ENCODE measurements at places on chromosomes 2 and 18. TPM values are rescaled to one million over a fixed set of nuclear protein-coding genes. Genes with fewer than 3 reads are reported as not detected.

DNA sequence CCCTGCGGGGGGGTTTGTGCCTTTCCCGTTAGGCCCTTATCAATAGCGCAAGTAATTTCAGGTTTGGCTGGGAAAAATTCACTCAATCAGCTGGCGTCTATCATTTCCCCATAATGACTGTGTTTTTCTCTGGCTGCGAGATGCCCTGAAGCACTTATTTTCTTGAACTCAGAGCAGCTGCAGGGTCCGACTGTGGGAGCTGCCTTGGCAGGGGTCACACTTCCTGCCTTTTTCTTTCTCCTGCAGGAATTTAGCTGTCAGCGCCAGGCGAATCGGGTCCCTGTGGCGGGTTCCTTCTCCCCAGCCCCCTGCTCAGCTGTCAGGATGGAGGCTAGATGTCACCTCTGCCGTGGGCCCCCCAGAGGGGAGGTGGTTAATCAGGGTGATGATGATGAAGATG lies 81.3 kb upstream of the HPCAL1 start:
- H3K27ac ChIP-seq: no peak overlapping the region
- H3K27me3 ChIP-seq: no peaks in the 10 kb centered on the region
- no peaks in the 10 kb centered on the region for H3K36me3 ChIP-seq
- no peak for DNase-seq

DNA sequence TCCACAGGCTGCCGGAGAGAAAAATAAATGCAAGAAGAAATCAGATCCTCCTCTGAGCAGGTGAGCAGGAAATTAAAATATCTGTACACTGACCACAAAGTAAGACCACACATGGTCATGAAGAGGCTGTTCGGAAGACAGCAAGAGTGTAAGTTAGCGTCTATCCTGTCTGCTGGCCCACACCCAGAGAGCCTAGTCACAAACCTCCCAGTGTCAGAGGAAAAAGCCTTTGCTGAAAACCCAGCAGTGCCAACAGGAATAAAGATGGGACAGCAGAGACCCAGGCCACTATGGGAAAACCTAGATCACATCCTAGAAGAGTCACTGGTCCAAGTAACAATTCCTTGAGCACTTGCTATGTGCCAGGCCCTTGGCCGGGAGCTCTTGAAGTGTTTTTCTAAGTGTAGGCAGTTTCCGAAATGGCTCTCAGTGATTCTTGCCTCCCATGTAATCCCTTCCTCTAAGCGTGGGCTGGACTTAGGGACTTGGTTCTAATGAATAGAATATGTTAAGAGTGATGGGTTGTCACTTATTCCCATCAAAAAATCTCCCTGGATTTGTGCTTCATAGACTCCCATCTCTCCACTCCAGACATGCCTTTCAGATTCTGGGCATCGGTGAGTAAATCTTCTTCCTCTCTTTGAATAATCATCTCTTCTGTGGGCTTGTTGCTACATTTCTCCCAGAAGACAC lies 110.9 kb upstream of the PKDCC start:
- DNase-seq: no peak
- peak overlapping the region; percentile 48 for H3K27ac ChIP-seq
- no peak overlapping the region for H3K4me3 ChIP-seq
- H3K27me3 ChIP-seq: no peaks in the 10 kb centered on the region
- no peaks in the 10 kb centered on the region for H3K36me3 ChIP-seq
- peaks cover 10% of the 10 kb centered on the region for H3K4me1 ChIP-seq

GRCh38 chr2:59939236-59939635 lies 614.2 kb downstream of the BCL11A start:
- no peak for DNase-seq
- H3K4me1 ChIP-seq: no peaks in the 10 kb centered on the region
- no peaks in the 10 kb centered on the region for H3K36me3 ChIP-seq
- no peaks in the 10 kb centered on the region for H3K27me3 ChIP-seq
- no peak overlapping the region for H3K4me3 ChIP-seq

- no peak for DNase-seq
- H3K27ac ChIP-seq: no peak overlapping the region
- no peaks in the 10 kb centered on the region for H3K36me3 ChIP-seq
- H3K4me3 ChIP-seq: no peak overlapping the region
These were observed 233.0 kb downstream of the ACTR3 start for GRCh38 chr2:114122930-114123329.

- H3K36me3 ChIP-seq: no peaks in the 10 kb centered on the region
- H3K4me1 ChIP-seq: no peaks in the 10 kb centered on the region
- H3K27me3 ChIP-seq: no peaks in the 10 kb centered on the region
- DNase-seq: no peak
These were observed 107.3 kb downstream of the CPS1 start for GRCh38 chr2:210663631-210664089.

DNA sequence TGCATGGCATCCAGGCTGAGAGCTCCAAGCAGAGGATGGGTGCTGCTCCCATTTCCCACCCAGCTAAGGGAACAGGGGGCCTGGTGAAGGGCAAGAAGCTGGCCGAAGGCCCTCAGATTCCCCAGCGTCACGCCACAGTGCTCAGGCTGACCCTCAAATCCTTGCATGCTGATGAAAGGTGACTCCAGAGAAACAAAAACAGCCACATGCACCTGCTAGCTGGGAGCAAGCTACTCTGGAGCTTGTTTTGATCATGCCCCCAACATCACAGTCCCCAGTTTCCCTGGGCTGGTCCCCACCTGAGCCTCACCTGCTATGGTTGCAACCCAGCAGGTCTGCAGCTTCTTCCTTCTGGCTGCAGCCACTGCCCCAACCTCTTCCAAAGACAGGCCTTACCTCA lies 13.3 kb downstream of the RAB11FIP5 start:
- H3K27me3 ChIP-seq: no peaks in the 10 kb centered on the region
- H3K36me3 ChIP-seq: no peaks in the 10 kb centered on the region
- no peak overlapping the region for H3K4me3 ChIP-seq

GRCh38 chr18:54043484-54044251 lies 180.8 kb downstream of the MBD2 start:
- H3K36me3 ChIP-seq: no peaks in the 10 kb centered on the region
- H3K27ac ChIP-seq: no peak overlapping the region
- DNase-seq: no peak
- H3K4me3 ChIP-seq: no peak overlapping the region

DNA sequence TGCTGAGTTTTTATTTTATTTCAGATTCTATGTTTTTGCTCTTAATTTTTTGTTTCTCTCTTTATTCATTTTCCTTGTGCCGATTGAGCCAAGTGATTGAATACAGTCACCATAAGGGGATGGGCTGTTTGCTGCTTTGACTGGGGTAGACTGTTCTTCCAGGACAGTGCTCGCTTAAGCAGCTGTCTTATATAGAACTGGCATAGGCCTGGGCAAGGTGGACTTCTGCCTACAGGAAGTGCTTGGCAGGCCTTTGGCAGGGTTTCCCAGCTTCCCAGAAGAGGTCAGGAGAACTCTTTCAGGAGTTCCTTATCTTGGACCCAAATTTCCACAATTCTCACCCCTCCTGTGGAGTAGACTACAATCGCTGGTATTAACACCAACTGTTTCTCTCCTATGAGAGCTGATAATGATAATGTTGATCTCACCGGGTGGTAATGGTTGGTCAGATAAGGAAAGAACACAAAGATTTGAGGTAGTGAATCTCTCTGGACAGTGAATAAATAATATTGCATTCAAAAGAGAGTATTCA lies 207.5 kb upstream of the ST6GAL2 start:
- no peak overlapping the region for H3K27ac ChIP-seq
- no peaks in the 10 kb centered on the region for H3K4me1 ChIP-seq
- no peak overlapping the region for H3K4me3 ChIP-seq
- H3K36me3 ChIP-seq: no peaks in the 10 kb centered on the region

DNA sequence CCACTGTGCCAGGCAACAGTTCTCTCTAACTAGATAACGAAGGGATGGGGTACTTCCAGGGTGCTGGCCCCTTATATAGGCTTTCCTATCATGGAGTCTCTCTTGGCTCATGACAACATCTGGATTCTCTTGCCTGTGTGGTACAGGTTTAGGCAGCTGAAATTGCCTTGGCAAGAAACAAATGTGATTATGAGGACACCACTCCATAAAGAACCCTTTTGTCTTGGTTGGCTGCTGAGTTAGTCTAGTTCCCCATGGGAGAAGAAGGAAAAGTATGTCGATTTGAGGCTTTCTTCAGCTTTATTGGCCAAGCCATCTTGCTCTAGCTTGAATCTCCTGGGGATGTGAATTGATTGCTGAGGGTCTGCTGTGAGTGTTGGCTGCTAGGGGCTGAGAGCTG lies 76.3 kb upstream of the ZCCHC2 start:
- H3K36me3 ChIP-seq: no peaks in the 10 kb centered on the region
- H3K4me1 ChIP-seq: no peaks in the 10 kb centered on the region
- no peak overlapping the region for H3K4me3 ChIP-seq
- no peaks in the 10 kb centered on the region for H3K27me3 ChIP-seq
- no peak overlapping the region for H3K27ac ChIP-seq
- no peak for DNase-seq

DNA sequence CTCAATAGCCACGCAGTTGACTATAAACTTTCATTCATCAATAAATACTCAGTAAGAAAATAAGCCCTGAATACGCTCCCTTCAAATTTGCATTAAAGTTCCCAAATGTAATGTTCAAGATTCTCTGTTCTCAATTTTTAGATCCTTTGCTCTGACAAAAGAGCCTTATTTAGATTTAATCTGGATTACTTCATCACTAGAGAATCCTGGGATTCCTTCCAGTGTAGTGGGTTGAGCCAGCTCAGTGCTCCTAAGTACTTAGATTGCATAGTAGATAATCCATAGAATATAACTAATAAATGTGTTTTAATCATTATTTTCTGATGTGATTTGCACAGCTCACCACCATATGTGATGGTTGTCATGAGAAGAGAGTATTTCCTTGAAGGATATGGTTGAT lies 1286.2 kb downstream of the SUCLG1 start:
- H3K27me3 ChIP-seq: no peaks in the 10 kb centered on the region
- H3K4me1 ChIP-seq: no peaks in the 10 kb centered on the region
- no peaks in the 10 kb centered on the region for H3K36me3 ChIP-seq
- no peak for DNase-seq

GRCh38 chr2:54336136-54336976 lies 80.3 kb upstream of the TSPYL6 start:
- no peak overlapping the region for H3K27ac ChIP-seq
- no peaks in the 10 kb centered on the region for H3K4me1 ChIP-seq
- H3K36me3 ChIP-seq: no peaks in the 10 kb centered on the region
- DNase-seq: no peak
- H3K4me3 ChIP-seq: no peak overlapping the region

DNA sequence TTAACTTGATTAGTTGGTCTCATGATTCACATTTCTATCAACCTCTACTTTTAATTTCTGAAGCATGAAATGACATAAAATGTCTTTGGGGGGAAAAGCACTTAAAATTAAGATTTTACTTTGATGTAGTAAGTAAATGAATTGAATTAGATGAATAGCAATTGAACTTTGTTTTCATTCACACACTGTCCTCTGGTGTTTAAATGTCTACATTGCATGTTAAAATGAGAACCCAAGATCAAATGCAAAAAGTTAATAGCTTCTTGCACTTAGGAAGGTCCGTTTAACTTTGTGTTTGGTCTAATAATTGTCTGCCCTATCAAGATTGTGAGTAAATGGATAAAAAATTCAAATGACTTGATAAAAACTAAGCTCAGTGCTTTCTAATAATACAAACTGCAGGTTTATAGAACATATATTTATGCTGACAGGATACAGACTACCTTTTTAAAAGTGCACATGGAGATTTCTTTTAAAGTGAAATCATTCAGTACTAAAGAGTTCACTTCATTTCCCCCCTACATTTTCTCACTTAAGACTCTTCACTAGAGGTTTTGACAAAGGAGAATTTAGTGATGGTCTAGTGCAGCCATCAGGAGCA lies 156.2 kb upstream of the NABP1 start:
- no peaks in the 10 kb centered on the region for H3K36me3 ChIP-seq
- no peak overlapping the region for H3K27ac ChIP-seq
- DNase-seq: no peak
- H3K4me3 ChIP-seq: no peak overlapping the region
- no peaks in the 10 kb centered on the region for H3K4me1 ChIP-seq
- H3K27me3 ChIP-seq: no peaks in the 10 kb centered on the region

DNA sequence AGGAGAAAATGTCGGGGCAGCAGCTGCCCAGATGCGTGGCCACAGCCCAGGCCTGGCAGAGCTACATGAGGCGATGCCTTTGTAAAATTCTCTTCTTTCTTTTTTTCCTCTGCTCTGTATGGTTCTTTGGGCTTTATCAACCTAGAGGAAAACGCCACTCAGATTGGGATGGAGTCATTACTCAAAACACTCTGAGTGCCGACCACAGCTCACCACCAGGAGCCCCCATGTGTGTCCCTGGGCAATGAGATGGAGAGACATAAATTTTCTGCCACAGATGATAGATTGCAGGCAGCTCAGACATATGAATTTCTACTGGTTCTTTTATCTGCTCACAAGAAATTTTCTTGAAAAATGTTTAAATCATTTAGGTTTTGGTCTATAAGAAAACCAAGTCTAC lies 56.0 kb downstream of the PARD6G start:
- DNase-seq: no peak
- no peaks in the 10 kb centered on the region for H3K4me1 ChIP-seq
- no peaks in the 10 kb centered on the region for H3K36me3 ChIP-seq
- H3K27me3 ChIP-seq: no peaks in the 10 kb centered on the region

GRCh38 chr2:30231212-30231995 lies at the start of gene LBH:
TSS of gene LBH (plus strand) at chr2:30231534. CDS start at chr2:30231739, 205 bp downstream.
- H3K4me1 ChIP-seq: peaks cover 6% of the 10 kb centered on the region
- DNase-seq: peak; percentile 92
- peak within 1 kb of the TSS; percentile 99 for H3K27ac ChIP-seq

DNA sequence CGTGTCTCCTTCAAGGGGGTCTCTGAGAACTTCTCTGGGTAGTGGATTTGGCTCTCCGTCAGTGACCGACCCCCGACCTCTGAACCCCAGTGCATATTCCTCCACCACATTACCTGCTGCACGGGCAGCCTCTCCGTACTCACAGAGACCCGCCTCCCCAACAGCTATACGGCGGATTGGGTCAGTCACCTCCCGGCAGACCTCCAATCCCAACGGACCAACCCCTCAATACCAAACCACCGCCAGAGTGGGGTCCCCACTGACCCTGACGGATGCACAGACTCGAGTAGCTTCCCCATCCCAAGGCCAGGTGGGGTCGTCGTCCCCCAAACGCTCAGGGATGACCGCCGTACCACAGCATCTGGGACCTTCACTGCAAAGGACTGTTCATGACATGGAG lies 168.2 kb downstream of the PKP4 start:
- no peak for DNase-seq
- no peak overlapping the region for H3K27ac ChIP-seq
- H3K27me3 ChIP-seq: no peaks in the 10 kb centered on the region
- no peaks in the 10 kb centered on the region for H3K36me3 ChIP-seq
- H3K4me3 ChIP-seq: no peak overlapping the region

GRCh38 chr2:51866361-51866760 lies 834.4 kb upstream of the NRXN1 start:
- H3K4me3 ChIP-seq: no peak overlapping the region
- no peak for DNase-seq
- H3K36me3 ChIP-seq: no peaks in the 10 kb centered on the region
- no peaks in the 10 kb centered on the region for H3K27me3 ChIP-seq
- no peaks in the 10 kb centered on the region for H3K4me1 ChIP-seq

- no peaks in the 10 kb centered on the region for H3K36me3 ChIP-seq
- peaks cover 3% of the 10 kb centered on the region for H3K4me1 ChIP-seq
- no peak overlapping the region for H3K27ac ChIP-seq
- H3K4me3 ChIP-seq: no peak overlapping the region
- no peaks in the 10 kb centered on the region for H3K27me3 ChIP-seq
These were observed 71.8 kb upstream of the STPG4 start for GRCh38 chr2:47226923-47227220.

ANKRD62 gene
- total RNA-seq: not detected

ABCB11 gene
- total RNA-seq: 0.29 TPM

C2orf80 gene
- total RNA-seq: not detected

ALPP gene
- not detected for total RNA-seq

ME2 gene
- 60.8 TPM for total RNA-seq

SLC23A3 gene
- 0.26 TPM for total RNA-seq

IL1A gene
- total RNA-seq: not detected

CXCR1 gene
- not detected for total RNA-seq

MATN3 gene
- 1.3 TPM for total RNA-seq

CNTNAP5 gene
- not detected for total RNA-seq
